ENCODE measurements at places on chromosomes 3 and 15.

DNA sequence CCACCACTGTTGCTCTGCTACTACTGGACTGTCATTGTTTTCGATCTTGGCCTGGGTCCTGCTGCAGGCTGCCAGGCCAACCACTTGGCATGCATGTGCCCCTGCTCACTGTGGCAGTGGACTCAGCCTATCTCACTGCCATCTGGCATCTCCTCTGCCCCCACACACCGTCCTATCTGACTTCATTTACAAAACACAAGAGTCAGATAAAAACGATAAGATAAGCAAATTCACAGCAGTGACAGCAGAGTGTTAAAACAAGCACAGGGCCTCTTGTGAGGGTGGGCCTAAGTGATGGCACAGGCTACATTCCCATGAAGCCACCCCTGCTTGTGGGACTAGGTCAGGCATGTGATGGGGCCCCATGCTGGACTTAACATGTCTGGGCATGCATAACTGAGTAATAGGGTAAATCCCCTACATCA, 68.1 kb downstream of the CRYGS start:
- peaks cover 7% of the 10 kb centered on the region for H3K27me3 ChIP-seq
- no peak overlapping the region for H3K27ac ChIP-seq
- no peak for DNase-seq
- no peaks in the 10 kb centered on the region for H3K36me3 ChIP-seq
- no peak overlapping the region for H3K4me3 ChIP-seq

DNA sequence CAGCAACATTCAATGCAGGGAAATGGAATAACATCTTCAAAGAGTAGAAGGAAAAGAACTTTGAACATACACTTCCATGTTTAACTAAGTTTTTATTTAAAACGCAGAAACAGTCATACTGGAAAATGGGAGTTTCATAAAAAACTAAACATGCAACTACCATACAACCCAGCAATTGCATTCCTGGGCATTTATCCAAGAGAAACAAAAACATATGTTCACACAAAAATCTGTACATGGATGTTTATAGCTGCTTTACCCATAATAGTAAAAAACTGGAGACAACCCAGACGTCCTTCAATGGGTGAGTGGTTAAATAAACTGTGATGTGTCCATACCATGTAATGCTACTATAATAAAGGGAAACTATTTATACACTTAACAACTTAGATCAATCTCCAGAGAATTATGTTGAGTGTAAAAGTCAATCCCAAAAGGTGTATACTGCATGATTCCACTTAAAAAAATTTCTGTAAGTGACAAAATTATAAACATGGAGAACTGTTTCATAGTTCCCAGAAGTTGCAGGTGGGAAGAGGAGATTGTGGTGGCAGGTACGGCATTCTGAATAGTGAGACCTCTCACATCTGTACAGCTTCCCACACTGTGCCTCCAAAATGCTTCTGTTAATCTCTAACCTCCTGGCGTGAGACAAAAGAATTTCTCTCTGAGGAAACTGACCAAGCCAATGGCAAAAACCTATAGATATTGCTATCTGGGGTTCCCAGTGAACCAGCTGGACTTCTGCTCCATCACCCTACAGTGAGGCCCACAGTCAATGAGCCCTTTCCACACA, 23.1 kb downstream of the ISG20 start:
- peaks cover 5% of the 10 kb centered on the region for H3K4me1 ChIP-seq
- no peak overlapping the region for H3K27ac ChIP-seq
- DNase-seq, result no peak
- H3K36me3 ChIP-seq, result no peaks in the 10 kb centered on the region

DNA sequence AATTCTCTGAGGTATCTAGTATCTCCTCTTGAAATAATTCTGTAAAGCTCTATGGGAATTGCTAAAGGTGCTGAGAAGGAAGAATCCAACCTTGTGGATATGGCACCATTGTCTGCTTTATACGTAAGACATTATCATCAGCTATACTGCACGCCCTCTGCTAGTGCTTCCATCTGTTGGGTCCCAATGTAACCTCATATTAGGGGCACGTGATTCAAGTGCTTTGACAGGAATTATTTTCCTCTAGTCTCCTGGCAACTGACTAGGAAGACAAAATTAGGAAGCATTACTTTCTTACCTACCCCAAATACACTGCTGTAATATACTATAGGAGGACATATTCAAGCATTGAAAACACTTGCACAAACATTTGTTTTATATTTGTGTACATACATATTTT, 24.0 kb downstream of the COPS2 start:
- no peaks in the 10 kb centered on the region for H3K27me3 ChIP-seq
- peaks cover 14% of the 10 kb centered on the region for H3K4me1 ChIP-seq
- no peak for DNase-seq
- H3K27ac ChIP-seq, result no peak overlapping the region

- no peak for DNase-seq
- H3K36me3 ChIP-seq, result no peaks in the 10 kb centered on the region
- H3K4me3 ChIP-seq, result no peak overlapping the region
- no peaks in the 10 kb centered on the region for H3K27me3 ChIP-seq
Observed at GRCh38 chr3:29317659-29318173, 36.8 kb downstream of the RBMS3 start.

- H3K4me3 ChIP-seq, result no peak overlapping the region
- H3K4me1 ChIP-seq, result no peaks in the 10 kb centered on the region
- peaks cover 3% of the 10 kb centered on the region for H3K27me3 ChIP-seq
- H3K36me3 ChIP-seq, result no peaks in the 10 kb centered on the region
Observed at GRCh38 chr3:49657208-49657915, 16.8 kb upstream of the APEH start.

GRCh38 chr3:140365872-140366697, 311.8 kb upstream of the TRIM42 start:
- no peaks in the 10 kb centered on the region for H3K27me3 ChIP-seq
- no peaks in the 10 kb centered on the region for H3K36me3 ChIP-seq
- no peak overlapping the region for H3K27ac ChIP-seq
- no peak overlapping the region for H3K4me3 ChIP-seq
- DNase-seq, result no peak

DNA sequence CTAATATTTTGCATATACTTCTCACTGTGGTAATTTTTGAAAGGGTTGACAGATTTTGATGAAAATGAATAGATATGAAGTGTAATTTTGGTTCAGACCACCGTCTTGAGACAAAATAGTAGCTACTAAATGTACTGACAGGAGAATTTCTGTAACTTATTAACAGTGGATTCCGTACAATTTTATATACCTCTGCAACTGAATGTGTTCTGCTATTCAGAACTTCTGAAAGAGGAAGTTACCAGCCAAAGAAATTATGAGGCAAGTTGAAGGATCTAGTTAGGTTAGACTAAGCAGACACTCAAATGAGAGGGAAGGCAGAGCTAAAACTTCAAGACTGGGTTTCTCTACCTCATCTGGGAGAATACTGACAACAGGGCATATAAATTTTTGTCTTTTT, 29.4 kb downstream of the GAP43 start:
- no peak overlapping the region for H3K27ac ChIP-seq
- H3K36me3 ChIP-seq, result no peaks in the 10 kb centered on the region
- H3K4me1 ChIP-seq, result peaks cover 6% of the 10 kb centered on the region
- no peak overlapping the region for H3K4me3 ChIP-seq

GRCh38 chr3:65493371-65493882, 545.3 kb downstream of the MAGI1 start:
- no peak overlapping the region for H3K4me3 ChIP-seq
- H3K4me1 ChIP-seq, result no peaks in the 10 kb centered on the region
- H3K27ac ChIP-seq, result no peak overlapping the region
- no peaks in the 10 kb centered on the region for H3K36me3 ChIP-seq

- H3K27me3 ChIP-seq, result no peaks in the 10 kb centered on the region
- peaks cover 13% of the 10 kb centered on the region for H3K4me1 ChIP-seq
- no peak for DNase-seq
Observed at GRCh38 chr15:84761607-84762131, 13.3 kb downstream of the ZNF592 start.

GRCh38 chr3:195708061-195708460, 12.7 kb upstream of the MUC20 start:
- H3K36me3 ChIP-seq, result no peaks in the 10 kb centered on the region
- no peaks in the 10 kb centered on the region for H3K27me3 ChIP-seq
- no peak overlapping the region for H3K4me3 ChIP-seq
- no peaks in the 10 kb centered on the region for H3K4me1 ChIP-seq
- DNase-seq, result peak; percentile 57
